ENCODE measurements at places on chromosomes 5 and 9. TPM values are rescaled to one million over a fixed set of nuclear protein-coding genes. Genes with fewer than 3 reads are reported as not detected.

- H3K36me3 ChIP-seq, result no peaks in the 10 kb centered on the region
- H3K4me1 ChIP-seq, result peaks cover 48% of the 10 kb centered on the region
- H3K27me3 ChIP-seq, result peaks cover 22% of the 10 kb centered on the region
- H3K4me3 ChIP-seq, result peak overlapping the region; percentile 7
These were observed 235.3 kb downstream of the SYK start for GRCh38 chr9:91036826-91037510.

- H3K4me3 ChIP-seq, result peak overlapping the region; percentile 23
- DNase-seq, result no peak
- H3K27ac ChIP-seq, result no peak overlapping the region
These were observed 754 bp downstream of the GFPT2 start for GRCh38 chr5:180352116-180353047.

- H3K4me1 ChIP-seq, result no peaks in the 10 kb centered on the region
- H3K36me3 ChIP-seq, result no peaks in the 10 kb centered on the region
- H3K27me3 ChIP-seq, result peaks cover 12% of the 10 kb centered on the region
- no peak for DNase-seq
- no peak overlapping the region for H3K27ac ChIP-seq
- H3K4me3 ChIP-seq, result no peak overlapping the region
These were observed 182.4 kb downstream of the DIRAS2 start for GRCh38 chr9:90460220-90460619.

DNA sequence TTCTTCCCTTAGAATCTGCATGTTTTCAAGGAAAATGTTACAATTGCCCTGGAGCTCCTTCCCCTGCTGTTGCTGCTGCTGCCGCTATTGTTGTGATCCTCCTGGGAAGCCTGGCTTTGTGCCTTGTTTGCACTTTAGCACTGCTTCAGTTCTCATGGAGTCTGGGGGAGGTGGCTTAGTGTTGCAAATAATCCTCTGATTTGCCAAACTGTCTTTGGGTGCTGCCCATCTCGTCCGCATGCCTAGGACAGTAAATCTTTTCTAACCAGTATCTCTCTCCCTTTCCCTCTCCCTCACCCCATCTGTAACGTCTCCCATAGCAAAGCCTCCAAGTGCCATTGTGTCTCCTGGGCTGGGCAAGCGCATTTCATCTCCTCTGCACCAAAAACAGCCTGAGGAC is 30.3 kb downstream of the FAM240B start:
- DNase-seq, result no peak
- H3K27me3 ChIP-seq, result peaks cover 7% of the 10 kb centered on the region
- no peaks in the 10 kb centered on the region for H3K36me3 ChIP-seq
- H3K4me3 ChIP-seq, result no peak overlapping the region

DNA sequence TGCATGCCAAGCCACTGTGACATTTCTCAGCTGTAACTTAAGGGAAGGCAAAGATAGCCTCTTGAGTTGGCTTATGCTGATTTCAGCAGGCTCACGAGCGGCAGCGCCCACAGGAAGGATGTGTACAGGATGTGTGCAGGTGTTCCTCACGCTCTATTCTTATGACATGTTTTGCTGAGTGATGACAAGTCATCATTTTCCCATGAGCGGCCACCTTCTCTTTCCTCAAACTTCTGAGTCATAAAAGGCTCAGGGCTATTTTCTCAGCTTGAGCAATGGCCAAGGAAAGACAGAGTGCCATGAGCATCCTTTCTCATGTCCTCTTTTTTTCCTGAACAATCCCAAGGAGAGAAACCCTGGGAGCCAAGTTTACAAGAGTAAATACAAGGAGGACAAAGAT is 365.9 kb downstream of the PLK2 start:
- H3K4me3 ChIP-seq, result no peak overlapping the region
- H3K27me3 ChIP-seq, result no peaks in the 10 kb centered on the region
- no peaks in the 10 kb centered on the region for H3K4me1 ChIP-seq
- no peak overlapping the region for H3K27ac ChIP-seq
- H3K36me3 ChIP-seq, result no peaks in the 10 kb centered on the region

- H3K27me3 ChIP-seq, result no peaks in the 10 kb centered on the region
- peak overlapping the region; percentile 53 for H3K27ac ChIP-seq
- DNase-seq, result no peak
- H3K36me3 ChIP-seq, result peaks cover 15% of the 10 kb centered on the region
These were observed 20.2 kb downstream of the GRAMD2B start for GRCh38 chr5:126443374-126443851.

DNA sequence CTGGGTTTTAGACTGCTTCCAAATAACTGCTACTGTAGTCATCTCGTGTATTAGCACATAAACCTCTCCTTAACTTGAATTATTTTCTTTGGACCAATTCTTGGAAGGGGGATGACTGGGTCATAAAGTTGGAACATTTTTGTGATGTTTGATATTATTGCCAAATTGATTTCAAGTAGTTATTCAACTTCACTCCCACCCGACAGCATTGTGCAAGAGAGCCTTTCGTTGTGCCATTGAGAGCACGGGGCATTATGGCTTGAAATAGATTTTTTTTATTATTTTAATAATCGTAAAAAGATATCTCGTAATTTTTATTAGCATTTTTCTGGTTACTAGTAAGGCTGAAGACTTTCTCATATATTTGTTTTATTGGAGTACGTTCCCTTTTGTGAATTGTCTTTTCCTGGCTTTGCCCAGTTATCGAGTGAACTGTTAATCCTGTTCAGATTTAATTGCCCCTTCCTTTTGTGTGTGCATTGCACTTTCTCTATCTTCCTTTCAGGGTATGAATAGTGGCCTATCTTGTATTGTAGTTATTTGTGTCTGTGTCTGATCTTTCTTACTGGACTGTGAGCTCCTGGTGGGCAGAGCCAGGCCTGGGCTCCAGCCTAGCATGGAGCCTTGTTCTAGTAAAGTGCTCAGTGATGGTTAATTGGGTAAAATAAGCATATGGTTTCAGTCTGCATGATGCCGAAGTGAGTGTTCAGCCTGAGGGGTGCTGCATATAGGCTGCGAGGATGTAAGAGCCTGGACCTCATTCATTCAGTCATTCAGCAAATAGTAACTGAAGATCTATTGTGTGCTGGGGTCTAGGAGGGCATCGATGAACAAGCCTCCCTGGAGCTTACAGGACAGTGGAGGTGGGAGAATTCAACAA is 93.5 kb upstream of the SHB start:
- no peaks in the 10 kb centered on the region for H3K27me3 ChIP-seq
- no peak for DNase-seq
- H3K36me3 ChIP-seq, result no peaks in the 10 kb centered on the region
- H3K27ac ChIP-seq, result no peak overlapping the region

GRCh38 chr5:113487416-113487780 is 855 bp downstream of the MCC start:
- DNase-seq, result no peak
- H3K27me3 ChIP-seq, result peaks cover 59% of the 10 kb centered on the region
- H3K4me1 ChIP-seq, result peaks cover 14% of the 10 kb centered on the region

GRCh38 chr9:135693265-135693664 is 6.0 kb downstream of the SOHLH1 start:
- no peak overlapping the region for H3K27ac ChIP-seq
- no peak for DNase-seq
- H3K4me1 ChIP-seq, result no peaks in the 10 kb centered on the region
- H3K36me3 ChIP-seq, result no peaks in the 10 kb centered on the region

DNA sequence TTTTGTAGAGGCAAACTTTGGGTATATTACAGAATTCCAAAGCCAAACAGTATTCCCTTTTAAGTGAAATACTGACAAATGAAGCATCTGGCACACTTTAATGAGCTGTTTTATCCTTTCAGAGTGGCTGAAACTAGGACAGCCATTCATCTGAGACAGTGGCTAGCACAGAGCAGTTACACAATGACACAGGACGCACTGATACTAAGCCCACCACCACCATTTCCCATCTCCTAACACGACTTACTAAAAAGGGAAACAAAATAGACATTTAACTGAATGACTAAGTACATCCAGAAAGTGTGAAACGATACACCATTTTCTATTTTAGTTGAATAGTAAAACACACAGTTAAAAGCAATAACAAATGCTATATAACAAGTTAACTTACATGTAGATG is 120.4 kb upstream of the RETREG1 start:
- H3K27me3 ChIP-seq, result peaks cover 28% of the 10 kb centered on the region
- no peaks in the 10 kb centered on the region for H3K4me1 ChIP-seq
- no peak overlapping the region for H3K4me3 ChIP-seq
- no peaks in the 10 kb centered on the region for H3K36me3 ChIP-seq

DNA sequence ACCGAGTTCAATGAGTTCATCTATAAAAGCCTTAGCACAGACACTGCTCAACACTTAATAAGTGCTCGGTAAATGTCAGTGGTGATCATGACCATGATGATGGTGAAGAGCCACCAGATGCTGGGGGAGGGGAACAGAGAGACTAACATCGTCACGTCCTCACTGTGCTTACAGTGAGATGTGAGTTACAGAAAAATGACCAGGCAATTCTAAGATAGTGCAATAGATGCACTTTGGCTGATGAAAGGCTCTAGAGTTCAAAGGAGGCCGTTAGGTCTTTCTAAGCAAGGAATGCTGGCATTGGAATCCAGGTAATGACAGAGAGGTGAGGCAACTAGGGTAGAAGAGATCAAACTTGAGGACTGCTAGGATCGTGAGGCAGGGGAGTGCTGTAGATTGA is 36.7 kb downstream of the ARL15 start:
- H3K27ac ChIP-seq, result no peak overlapping the region
- H3K4me1 ChIP-seq, result no peaks in the 10 kb centered on the region
- no peak for DNase-seq
- H3K36me3 ChIP-seq, result peaks cover 3% of the 10 kb centered on the region
- H3K27me3 ChIP-seq, result no peaks in the 10 kb centered on the region

DNA sequence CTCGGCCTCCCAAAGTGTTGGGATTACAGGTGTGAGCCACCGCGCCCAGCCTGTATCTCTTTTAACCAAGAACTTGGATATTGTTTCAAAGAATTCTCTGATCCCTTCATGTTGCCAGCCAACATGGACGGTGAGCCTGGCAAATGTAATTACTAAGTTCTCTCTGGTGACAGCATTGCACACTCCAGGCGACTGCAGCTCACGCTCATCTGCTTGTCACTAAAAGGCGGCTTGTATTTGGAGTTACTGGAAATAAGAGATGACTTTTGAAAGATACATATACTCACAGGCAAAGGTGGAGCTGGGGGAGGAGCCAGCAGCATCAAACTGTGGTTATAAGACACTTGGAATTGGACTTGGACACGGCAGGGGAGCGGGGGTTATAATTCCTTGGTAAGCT is 172.3 kb downstream of the SLIT3 start:
- no peak overlapping the region for H3K27ac ChIP-seq
- no peak overlapping the region for H3K4me3 ChIP-seq
- H3K36me3 ChIP-seq, result no peaks in the 10 kb centered on the region
- H3K27me3 ChIP-seq, result no peaks in the 10 kb centered on the region

GRCh38 chr5:15008921-15009320 is 137.3 kb upstream of the ANKH start:
- no peaks in the 10 kb centered on the region for H3K4me1 ChIP-seq
- no peak overlapping the region for H3K4me3 ChIP-seq
- H3K27me3 ChIP-seq, result no peaks in the 10 kb centered on the region
- no peaks in the 10 kb centered on the region for H3K36me3 ChIP-seq
- no peak overlapping the region for H3K27ac ChIP-seq

GRCh38 chr9:106859957-106860720 is 2.8 kb upstream of the ZNF462 start:
- H3K27ac ChIP-seq, result no peak overlapping the region
- H3K4me1 ChIP-seq, result peaks cover 5% of the 10 kb centered on the region
- DNase-seq, result no peak
- H3K36me3 ChIP-seq, result peaks cover 13% of the 10 kb centered on the region

GRCh38 chr5:19233573-19233972 is 754.4 kb downstream of the CDH18 start:
- no peaks in the 10 kb centered on the region for H3K4me1 ChIP-seq
- H3K36me3 ChIP-seq, result no peaks in the 10 kb centered on the region
- H3K27ac ChIP-seq, result no peak overlapping the region
- no peak overlapping the region for H3K4me3 ChIP-seq
- H3K27me3 ChIP-seq, result no peaks in the 10 kb centered on the region

Gene OLFML2A
- total RNA-seq, result not detected

Gene GALNT10
- 23.8 TPM for total RNA-seq

Gene SLC34A3
- total RNA-seq, result not detected

Gene FOXD4L4
- total RNA-seq, result not detected

Gene ZFP37
- total RNA-seq, result 1.5 TPM

Gene EIF4E1B
- not detected for total RNA-seq

Gene MARCOL
- total RNA-seq, result not detected

Gene MTREX
- 87.4 TPM for total RNA-seq
